IPS DF 19.7 (cell line): ENCODE measurements at places on chromosomes 6 and 20.

DNA sequence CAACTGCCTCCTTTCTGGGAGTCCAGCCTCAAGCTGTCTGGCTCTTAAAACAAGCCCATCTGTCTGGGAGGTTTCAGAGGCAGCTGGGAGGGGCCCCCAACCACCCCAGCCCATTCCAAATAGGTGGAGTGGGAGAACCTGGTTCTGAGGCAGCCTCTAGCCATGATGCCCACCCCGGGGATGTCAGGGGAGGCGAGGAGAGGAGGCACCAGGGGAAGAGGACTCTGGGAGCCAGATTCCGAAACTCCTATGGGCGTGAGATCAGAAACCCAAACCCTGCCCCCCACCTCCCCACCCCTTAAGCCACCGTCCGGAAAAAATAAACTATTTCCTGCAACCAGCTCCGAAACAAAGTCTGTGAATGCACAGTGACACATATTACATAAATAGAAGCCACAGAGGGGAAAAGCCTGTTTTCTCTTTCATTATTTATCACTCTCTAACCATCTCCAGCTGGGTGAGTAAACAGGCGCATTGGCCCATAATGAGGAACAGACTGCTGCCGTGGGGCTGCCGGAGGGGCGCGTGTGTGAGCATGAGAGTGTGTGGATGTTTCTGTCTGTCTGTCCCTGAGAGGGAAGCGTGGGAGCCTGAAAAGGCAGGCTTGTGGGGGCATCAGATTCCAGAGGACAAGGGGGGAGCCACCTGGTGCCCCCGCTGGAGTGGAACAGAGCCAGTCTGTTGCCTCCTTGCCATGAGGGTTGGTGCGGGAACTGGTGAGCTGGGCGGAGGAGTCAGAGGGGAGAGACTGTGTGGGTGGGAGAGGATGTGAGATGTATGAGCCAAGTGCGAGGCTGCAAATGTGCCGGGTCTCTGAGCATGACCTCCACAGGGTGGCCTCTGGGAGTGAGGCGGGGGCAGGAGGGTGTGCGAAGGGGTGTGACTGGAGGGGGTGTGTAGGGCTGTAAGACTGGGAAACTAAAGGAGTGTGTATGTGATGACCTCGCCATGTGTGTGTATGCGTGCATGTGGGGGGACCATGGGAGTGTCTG is 14.3 kb upstream of the FOXP4 start:
- DNase-seq: no peak

DNA sequence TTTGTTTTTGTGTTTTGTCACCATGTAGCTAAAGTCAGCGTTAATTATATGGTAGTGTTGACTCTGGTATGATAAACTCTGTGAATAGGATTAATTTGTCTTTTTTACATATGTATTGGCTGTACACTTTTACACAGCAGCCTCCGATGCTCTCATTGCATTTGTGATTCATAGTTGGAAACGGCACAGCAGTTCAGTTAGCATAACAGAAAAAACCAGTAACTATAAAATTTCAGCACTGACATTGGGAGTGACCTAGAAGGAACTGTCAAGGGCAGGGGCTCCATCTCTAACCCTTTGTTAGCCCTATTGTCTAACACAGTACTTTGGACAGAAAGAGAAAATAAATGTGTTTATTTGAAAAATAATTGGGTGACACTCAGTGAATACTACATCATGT is 5.6 kb upstream of the BEND6 start:
- no peak for DNase-seq

GRCh38 chr20:45725134-45725533 is 3.0 kb downstream of the SPINT4 start:
- DNase-seq: no peak

GRCh38 chr6:26187981-26188635 is 100.9 kb downstream of the HFE start:
- DNase-seq: no peak

DNA sequence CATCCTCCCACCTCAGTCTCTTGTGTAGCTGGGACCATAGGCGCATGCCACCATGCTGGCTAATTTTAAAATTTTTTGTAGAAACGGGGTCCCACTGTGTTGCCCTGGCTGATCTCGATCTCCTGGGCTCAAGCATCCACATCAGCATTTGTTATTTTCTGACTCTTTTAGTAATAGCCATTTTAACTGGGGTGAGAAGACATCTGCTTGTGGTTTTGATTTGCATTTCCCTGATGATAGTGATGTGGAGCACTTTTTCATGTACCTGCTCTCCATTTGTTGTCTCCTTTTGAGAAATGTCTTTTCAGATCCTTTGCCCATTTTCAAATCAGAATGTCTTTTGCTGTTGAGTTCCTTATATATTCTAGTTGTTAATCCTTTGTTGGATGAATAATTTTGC is 22.2 kb upstream of the TULP4 start:
- DNase-seq: no peak

DNA sequence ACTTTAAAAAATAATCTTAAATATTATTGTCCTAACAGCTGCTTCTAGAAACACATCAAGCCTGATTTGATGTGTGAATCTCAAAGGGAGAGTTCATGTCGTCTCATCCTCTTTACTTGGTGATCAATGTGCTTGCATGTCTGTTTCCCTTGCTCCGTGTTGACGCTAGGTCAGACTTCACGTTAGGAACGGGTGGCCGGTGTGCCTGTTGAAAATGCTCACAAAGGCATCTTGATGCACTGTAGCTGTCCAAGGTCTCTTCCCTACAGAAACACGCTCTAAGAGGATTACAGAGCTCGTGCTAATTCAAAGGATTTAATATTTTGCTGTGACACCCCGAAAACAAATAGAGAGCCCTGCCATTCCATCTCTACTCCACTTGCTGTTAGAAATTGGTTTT is 84.6 kb downstream of the ID4 start:
- DNase-seq: no peak

DNA sequence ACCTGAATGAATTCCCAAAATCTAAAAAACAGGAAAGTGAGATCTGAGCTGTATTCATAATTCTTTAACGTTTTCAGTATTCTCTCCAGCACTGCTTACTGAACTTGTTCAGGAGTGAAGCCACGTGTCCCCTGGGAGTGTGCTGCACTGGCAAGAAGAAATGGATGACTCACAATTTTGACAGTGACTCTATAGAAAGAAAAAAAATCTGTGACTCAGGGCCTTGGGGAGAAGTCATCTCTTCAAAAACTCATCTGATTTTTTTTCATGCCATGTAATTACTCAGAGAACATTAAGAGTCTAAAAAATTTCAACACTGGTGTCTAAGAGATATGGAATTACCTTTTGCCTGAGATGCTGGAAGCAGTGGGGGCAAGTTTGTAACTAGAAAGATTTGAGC is 39.7 kb downstream of the ANKEF1 start:
- DNase-seq: no peak

GRCh38 chr20:24987244-24987643 is 5.3 kb downstream of the APMAP start:
- DNase-seq: no peak

DNA sequence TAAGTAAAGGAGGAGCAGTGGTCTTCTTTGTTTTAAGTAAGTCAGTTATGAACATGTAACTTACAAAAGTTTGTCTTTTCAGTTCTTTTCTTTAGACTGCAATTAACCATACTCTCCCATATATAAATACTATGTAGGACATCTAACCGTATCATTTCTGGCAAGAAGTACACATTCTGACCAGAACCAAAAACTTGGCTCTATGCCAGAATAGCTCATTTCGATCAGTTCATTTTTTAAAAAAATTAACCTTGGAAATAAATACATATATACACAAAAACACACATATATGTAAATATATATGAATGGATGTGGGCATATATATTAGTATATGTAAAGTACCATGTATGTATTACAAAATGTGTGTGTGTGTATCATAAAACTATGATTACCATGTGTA is 145.0 kb downstream of the PHACTR1 start:
- no peak for DNase-seq

GRCh38 chr6:167856999-167857660 is 30.4 kb downstream of the AFDN start:
- DNase-seq: no peak

DNA sequence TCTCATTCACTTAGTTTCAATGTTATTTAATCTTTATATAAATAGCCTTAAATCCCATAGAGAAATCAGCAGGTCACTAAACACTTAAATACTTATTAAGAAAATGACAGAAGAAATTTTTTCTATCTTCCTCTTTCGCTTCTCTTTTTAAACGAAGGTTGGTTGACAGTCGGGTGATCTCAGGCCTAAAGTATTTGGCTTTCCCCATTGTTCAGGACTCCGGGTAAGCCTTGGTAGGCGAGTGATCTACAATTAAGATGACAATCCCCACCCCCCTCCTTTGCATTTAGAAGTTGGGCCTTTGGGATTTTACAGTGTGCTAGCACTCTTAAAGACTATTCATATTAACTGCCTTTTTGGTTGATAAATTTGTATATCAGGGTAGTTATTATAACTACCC is 19.7 kb upstream of the UTRN start:
- DNase-seq: peak; percentile 88

GRCh38 chr20:10249048-10249770 is 30.6 kb downstream of the SNAP25 start:
- DNase-seq: peak; percentile 3

DNA sequence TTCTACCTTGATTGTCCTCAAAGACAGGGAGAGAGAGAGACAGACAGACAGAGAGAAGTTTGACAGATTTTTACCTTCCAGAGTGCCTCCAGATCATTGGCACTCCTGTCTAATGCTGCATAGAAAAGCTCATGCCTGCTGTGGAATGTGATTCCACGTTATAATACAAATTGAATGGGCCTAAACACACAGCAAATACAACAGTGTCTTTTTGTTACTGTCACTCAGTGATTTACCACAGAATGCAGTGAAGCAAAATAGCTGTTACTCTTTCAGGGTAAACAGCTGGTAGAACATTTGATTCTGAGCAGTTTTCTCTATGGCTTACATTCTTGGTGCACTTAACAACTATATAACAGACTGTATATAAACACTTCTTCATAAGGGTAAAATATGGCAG is 558.7 kb downstream of the LMBRD1 start:
- no peak for DNase-seq

DNA sequence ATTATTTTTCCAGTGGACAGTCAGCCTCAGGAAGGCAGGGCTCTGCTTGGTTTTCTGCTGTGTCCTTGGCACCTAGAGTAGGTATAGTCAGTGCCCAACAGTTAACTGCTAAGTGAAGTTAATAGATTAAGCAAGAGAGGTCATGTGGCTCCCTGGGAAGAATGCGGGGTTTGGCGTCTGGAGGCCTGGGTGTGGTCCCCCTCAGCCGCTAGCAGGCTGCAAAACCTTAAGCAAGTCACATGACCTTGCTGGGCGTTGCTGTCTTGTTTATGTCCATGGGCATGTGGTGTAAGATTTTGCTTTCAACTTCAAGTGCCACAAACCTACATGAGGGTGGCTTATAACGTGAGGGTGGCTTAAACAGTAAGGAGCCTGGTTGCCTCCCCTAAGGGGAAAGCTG is 75.5 kb upstream of the SCP2D1 start:
- no peak for DNase-seq

- no peak for DNase-seq
Measured at GRCh38 chr6:6588064-6588923, at the start of gene LY86. TSS of gene LY86 (plus strand) at chr6:6588720. CDS start at chr6:6588735, 15 bp downstream.

- DNase-seq: no peak
Measured at GRCh38 chr6:35487658-35488516, 9.0 kb downstream of the TEAD3 start.

- DNase-seq: no peak
Measured at GRCh38 chr6:44119704-44120262, 7.5 kb downstream of the MRPL14 start.

GRCh38 chr20:46563170-46563859 is 12.9 kb upstream of the OCSTAMP start:
- no peak for DNase-seq

DNA sequence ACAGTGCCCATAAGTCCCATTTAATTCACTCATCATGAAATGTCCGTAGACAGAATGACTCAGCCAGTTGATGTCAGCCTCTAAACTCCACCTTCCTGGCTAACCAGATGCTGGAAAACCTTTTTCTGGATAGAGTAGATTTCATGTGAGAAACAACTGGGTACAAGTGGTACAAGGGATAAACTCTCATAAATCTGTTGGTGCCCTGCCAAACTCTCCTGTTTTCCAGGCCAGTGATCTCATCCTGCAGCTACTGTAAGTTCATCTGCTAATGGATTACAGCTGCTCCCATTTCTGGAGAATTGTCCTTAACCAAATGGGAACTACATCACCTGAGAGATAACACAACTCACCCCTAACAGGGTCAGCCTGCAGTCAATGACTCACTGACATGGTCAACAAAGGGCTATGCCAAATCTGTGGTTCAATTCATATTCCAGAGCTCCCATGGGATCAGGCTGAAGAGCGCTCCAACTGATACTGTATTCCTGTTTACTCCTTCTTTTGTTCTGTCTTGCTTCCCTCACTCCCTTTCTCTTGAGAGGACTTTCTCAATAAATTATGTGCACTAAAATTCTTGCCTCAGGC is 210.1 kb upstream of the HDDC2 start:
- no peak for DNase-seq

DNA sequence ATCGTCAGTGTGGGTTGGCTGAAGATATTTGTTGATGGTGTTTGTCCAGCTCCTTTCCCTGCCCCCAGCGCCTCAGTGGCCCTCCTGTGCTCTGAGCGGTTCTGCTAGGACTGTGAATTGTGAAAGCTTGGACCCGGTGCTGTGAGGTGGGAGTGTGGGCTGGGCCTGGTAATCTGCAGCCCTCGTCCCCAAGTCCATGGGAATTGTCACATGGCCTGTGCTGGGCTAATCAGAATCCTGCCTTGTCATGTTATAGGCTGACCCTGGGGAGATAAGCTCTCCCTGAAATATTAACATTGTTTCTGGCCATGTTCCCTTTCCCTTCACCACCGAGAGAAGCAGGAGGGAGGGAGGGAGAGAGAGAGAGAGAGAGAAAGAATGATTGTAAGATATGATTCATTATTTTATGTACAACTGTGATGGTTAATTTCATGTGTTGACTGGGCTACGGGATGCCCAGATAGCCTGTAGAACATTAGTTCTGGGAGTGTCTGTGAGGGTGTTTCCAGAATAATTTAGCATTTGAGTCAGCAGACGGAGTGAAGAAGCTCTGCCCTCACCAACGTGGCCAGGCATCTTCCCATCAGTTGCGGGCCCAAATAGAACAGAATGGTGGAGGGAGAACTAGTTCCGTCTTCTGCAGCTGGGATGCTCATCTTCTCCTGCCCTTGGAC is 62.4 kb downstream of the TFAP2C start:
- no peak for DNase-seq

- DNase-seq: peak; percentile 1
Measured at GRCh38 chr6:54335871-54336270, 27.6 kb downstream of the TINAG start.

GRCh38 chr6:149012040-149012545 is 265.3 kb downstream of the UST start:
- DNase-seq: no peak

DNA sequence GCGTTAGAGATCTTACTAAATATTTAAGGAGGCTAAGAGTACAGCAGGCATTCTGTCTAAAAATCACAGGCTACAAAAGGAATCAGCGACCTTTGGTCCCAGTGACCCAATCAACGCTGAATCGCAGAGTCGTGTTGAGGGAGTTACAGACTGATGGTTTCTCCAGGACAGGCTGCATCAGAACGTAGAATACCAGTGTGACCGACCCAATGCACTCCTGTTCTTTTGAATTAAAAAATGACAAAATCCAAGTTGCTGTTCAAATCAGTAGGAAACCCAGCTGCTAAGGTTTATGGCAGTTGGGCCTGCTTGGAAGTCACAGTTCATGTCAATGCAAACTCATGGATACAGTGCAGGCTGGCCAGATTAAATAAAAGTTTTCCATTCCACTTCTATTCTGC is 155.8 kb upstream of the AFDN start:
- DNase-seq: no peak

GRCh38 chr20:51889466-51889865 is 87.1 kb upstream of the SALL4 start:
- DNase-seq: peak; percentile 50
